ENCODE measurements at places on chromosomes 6 and 20.

DNA sequence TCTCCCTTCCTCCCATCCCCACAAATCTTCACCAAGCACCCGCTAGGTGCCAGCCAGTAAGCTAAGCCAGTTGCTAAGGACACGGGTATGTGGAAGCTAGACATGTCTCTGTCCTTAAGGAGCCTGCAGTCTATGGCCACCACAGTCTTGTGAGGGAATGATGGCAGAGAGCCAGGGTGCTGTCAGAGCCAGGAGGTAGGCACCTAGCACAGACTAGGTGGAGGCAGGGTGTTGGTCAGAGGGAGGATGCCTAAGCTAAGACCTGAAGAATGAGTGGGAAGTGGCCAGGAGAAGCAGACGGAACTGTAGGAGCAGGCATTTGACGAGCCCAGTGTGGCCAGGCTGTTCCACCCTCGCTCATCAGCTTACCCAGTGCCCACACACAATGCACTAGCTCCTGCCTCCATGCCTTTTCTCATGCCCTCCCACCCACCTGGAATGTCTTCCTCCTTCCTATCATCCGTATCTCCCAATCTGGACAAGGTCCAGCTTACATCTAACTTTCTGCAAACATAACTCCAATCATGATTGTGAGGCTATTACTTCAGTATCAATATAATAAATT is 125.6 kb downstream of the FOXC1 start:
- DNase-seq, result no peak

- DNase-seq, result no peak
Observed at GRCh38 chr6:135995545-135995898, 144.0 kb downstream of the PDE7B start.

DNA sequence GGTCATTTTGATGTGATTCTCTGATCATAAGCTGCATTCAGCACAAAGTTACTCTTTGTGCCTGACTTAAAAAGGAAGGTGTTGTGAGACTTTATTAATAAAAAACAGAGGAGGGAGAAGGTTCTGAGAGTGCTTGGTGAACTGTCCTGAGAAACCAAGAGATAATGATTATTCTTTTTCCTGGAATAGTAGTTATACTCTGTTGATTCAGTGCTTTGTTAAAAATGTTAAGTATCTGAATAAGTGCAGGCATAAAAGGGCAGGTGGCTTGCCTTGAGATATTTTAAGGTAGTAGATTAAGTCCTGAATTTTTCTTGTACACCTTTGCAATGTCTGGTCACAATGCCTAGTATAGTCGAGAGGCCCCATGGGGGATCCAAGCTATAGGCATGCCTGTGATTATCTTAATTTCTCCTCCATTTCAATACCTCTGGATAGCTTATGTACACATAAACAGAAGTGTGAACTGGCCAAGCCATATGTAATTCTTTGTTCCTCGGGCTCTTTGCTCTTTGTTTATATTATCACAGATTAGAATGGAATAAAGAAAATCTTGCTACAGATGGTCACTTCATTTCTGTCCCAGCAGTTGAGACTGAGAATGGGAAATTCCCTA is 50.0 kb downstream of the SOBP start:
- no peak for DNase-seq

GRCh38 chr6:126661646-126662045 is 321.7 kb downstream of the CENPW start:
- DNase-seq, result no peak

- DNase-seq, result no peak
Observed at GRCh38 chr6:85348643-85349042, 101.2 kb upstream of the NT5E start.

- DNase-seq, result no peak
Observed at GRCh38 chr6:170031684-170032121, 259.2 kb downstream of the DLL1 start.

DNA sequence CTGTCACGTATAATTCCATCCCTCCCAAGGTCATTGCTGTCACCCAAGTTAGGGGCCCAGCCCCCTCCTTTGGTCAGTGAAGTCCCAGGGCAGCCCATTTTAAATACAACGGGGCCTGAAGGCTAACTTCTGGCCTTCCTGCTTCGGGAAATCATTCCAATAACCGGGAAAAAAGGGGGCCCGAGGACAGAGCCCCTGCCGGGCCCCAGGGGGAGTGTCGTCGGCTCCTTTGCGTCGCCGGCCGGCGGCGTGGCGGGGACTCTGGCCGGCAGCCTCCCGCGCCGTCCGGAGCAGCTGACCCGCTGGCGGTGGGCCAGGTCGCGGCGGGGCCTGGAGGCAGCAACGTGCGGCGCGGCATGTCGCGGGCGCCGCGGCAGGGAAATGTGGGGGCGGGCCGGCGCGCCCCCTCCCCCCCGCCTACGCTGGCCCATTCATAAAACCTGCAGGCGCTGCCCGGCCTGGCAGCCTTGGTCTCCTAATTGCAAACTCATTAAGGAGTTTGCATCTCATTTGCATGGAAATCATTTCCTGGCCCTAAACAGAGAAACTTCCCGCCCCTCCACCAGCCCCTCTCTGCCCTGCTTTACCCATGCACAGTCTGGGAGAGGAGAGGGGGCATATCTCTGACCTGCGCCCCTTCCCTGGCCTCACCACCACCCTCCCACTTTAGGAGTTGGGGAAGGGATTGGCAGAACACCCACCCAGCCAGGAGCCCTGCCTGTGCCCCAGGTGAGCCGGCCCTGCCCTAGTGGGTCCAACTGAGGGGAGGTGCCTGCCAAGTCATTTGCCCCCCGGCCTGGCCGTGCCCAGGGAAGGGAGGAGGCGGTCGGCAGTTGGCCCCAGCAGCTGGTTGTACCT is 50.7 kb downstream of the MRPL14 start:
- no peak for DNase-seq

GRCh38 chr6:56595490-56596122 is 47.1 kb downstream of the DST start:
- DNase-seq, result no peak

- DNase-seq, result no peak
Observed at GRCh38 chr20:15940127-15940526, 633.1 kb downstream of the KIF16B start.

DNA sequence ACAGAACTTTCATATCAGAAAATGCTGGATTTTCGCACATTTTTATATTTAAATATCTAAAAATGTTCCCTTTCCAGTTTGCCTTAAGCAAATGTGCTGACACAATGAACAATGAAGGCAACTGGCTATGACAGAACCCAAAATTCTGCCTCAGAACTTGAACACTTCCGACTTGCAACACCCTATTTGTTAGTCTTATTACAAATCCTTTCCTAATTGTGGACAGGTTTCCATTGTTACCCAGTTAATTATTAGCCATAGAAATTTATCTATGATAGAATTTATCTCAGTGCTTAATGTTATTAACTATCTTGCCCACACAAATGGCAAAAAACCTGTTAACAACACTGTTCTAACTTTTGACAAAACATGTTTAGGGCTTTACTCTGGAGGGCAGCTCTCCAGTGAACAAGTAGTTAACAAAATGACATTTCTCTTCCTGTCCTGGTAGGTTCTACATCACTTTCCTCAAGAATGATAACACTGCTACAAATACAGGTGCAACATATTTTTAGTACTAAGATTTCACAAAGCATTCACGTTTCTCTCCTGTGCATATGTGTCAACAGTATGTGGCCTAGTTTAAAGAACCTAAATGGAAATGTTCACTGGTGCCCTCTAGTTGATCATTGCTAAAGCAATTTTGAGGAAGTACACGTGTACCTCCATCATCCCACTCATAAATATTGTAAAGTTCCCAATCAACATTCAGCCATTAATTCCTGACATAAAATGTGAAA is 58.4 kb downstream of the HIVEP2 start:
- no peak for DNase-seq

- peak; percentile 32 for DNase-seq
Observed at GRCh38 chr6:41424370-41425058, 89.1 kb downstream of the NCR2 start.

- DNase-seq, result no peak
Observed at GRCh38 chr6:90315354-90315950, 18.8 kb upstream of the BACH2 start.

- DNase-seq, result no peak
Observed at GRCh38 chr6:17986656-17987446, 584 bp downstream of the KIF13A start.

DNA sequence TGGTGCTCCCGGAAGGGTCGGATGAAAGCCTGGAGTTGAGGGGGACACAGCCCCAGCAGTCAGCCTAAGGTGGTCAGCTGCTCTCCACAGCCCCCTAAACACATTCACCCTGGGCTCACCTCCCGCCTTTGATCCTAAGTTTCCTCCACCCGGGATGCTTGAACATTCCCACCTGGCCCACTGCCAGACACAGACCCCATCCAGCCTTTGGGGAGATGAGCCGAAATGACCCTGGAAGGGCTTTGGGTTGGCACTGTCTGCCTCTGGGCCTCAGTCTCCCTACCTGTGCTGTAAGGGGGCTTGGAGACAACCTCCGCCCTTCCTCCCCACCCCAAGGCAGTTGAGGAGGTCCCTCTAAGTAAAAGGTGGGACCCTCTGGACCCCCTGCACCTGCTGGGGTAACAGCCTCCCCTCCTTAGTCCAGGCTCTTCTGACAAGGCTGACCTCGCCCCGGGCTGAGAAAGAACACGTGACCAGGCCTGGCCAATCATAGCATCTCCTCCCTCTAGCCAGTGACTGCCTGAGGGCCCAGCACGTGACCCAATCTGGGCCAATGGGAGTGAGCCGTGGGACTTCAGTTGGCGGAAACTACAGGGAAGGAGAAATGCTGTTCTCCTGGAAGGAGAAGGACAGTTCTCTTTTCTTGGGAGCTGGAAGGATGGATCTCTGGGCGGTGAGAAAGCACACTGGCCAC is 16.9 kb upstream of the UBE2V1 start:
- DNase-seq, result no peak

- no peak for DNase-seq
Observed at GRCh38 chr6:72855471-72855870, 233.6 kb downstream of the KCNQ5 start.

DNA sequence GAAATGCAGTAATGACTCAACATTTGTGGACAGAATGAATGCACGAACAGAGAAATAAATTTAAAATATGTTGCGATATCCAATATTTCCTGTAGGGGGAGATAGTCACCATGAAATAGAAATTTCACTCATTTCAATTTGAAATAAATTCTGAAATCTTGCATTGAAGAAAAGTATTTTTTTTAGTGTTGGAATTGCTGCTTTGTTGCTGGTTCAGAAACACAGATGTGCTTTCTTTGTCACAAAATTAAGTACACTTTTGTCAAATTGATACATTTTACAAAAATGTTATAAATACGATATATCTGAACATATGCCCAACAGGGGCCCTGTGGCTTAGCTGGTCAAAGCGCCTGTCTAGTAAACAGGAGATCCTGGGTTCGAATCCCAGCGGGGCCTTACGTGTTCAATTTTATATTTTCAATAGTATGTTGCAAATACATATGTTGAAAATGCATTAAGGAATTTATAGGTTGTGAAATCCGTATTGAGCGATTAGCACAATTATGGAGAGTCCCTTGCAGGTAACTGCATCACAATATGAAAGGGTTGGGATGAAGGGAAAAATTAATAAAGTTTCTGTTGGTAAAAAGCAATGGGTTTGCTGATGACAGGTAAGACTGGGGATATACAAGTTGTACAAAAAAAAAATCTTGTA is 85.4 kb upstream of the PRSS16 start:
- DNase-seq, result no peak

- no peak for DNase-seq
Observed at GRCh38 chr6:115969930-115970273, 90.8 kb downstream of the FRK start.

GRCh38 chr6:116099036-116099435 is 1.6 kb upstream of the NT5DC1 start:
- DNase-seq, result no peak

- no peak for DNase-seq
Observed at GRCh38 chr6:114377881-114378280, 35.1 kb upstream of the HS3ST5 start.

GRCh38 chr6:148211777-148212324 is 130.8 kb upstream of the SASH1 start:
- no peak for DNase-seq

- DNase-seq, result no peak
Observed at GRCh38 chr6:34098045-34098936, 47.6 kb downstream of the GRM4 start.

DNA sequence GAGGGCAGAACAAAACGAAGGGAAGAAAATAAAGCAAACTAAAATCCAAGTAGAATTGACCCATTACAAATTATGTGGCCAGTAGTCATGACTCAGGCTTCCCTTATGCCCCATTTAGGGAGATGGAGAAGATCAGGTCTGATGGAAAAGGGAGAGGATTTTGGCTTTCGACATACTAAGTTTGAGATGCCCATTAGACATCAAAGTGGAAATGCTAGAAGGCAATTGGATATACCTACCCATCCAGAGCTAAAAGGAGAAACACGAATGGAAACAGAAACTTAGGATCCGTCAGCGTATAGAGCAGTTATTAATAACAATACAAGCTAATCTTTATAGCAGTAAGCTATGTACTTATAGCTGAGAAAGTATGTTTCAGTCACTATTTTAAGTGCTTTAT is 4.8 kb downstream of the TRPC4AP start:
- DNase-seq, result no peak

- no peak for DNase-seq
Observed at GRCh38 chr6:41622206-41622988, 15.9 kb upstream of the MDFI start.

- no peak for DNase-seq
Observed at GRCh38 chr20:49534255-49534712, 33.7 kb downstream of the PTGIS start.

GRCh38 chr6:111782192-111782809 is 91.0 kb downstream of the FYN start:
- no peak for DNase-seq

- peak; percentile 26 for DNase-seq
Observed at GRCh38 chr6:143536866-143537691, 25.6 kb upstream of the FUCA2 start.

DNA sequence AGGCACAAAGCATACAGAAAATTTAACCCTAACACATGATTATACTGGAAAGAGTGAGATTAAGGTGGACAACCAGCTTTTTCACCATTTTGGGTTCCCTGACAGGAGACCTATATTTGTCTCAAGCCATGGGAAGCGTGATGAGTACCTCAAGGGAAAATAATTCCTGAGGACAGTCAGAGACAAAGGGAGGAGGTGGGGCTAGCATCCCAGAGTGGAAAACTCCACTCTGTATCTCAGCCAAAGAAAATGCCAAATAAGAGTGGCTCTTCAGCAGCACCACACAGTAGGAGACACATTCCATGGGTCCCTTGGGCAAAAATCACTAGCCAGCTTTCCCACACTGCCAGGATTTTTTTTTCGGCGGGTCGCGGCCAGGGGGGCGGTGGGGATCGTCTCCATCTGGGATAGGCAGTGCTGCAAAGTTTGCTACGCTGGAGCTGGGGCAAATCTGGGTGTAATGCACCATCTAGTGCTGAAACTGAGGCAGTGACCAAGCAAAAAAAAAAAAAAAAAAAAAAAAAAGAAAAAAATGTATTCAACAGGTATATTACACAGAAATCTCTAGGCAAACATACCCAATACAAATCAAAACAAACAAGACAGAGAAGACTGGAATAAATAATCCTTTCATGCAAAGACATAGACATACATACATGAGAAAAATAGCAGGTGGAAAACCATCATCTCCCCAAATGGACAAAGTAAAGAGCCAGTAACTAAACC is 77.3 kb upstream of the SLC35F1 start:
- no peak for DNase-seq

GRCh38 chr6:90485635-90486277 is 101.1 kb downstream of the MAP3K7 start:
- DNase-seq, result no peak
